ENCODE measurements at places on chromosomes 6 and 20.

GRCh38 chr20:11979306-11979990, 61.8 kb downstream of the BTBD3 start:
- no peak for DNase-seq
- no peak overlapping the region for H3K27ac ChIP-seq
- H3K4me3 ChIP-seq, result no peak overlapping the region
- no peaks in the 10 kb centered on the region for H3K36me3 ChIP-seq
- no peaks in the 10 kb centered on the region for H3K27me3 ChIP-seq

DNA sequence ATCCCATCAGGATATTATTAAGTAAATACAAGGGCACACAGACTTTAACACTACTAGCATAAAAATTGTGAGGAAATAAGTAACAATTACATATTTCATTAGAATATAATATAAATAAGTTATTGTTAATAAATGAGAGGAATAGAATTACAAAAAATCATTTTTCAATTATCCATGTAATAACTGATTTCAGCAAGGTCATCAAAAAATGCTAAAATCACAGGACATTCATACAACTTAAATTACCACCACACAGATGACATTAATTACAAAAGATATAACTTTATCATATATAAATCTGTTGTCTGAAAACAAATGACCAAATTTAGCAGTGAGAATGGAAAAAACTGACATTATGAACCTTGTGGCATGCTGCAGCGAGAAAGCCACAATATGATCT, 37.0 kb downstream of the STX7 start:
- peaks cover 19% of the 10 kb centered on the region for H3K4me1 ChIP-seq
- no peak overlapping the region for H3K4me3 ChIP-seq
- no peaks in the 10 kb centered on the region for H3K27me3 ChIP-seq
- H3K27ac ChIP-seq, result no peak overlapping the region
- peaks cover 23% of the 10 kb centered on the region for H3K36me3 ChIP-seq

- no peaks in the 10 kb centered on the region for H3K27me3 ChIP-seq
- H3K4me1 ChIP-seq, result no peaks in the 10 kb centered on the region
- H3K27ac ChIP-seq, result no peak overlapping the region
- DNase-seq, result no peak
- H3K4me3 ChIP-seq, result no peak overlapping the region
- H3K36me3 ChIP-seq, result no peaks in the 10 kb centered on the region
Measured at GRCh38 chr6:79686707-79687309, 55.7 kb downstream of the SH3BGRL2 start.

DNA sequence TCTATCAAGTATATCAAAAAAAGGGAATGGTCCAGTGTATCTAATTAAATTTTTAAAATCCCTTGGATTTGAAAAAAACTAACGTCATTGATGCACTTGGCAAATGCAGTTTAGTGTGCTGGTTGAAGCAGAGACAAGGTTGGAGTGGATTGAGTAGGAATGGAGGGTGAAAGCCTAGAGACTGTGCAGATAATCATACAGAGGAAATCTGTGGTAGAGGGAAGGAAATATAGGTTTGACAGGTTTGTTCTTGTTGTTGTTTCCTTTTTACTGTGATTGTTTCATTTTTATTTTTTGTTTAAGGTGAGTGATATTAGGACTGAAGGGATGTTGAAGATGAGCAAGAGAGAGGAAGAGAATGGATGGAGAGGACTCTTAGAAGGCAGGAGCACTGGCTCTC, 29.0 kb upstream of the L3MBTL3 start:
- H3K36me3 ChIP-seq, result no peaks in the 10 kb centered on the region
- no peak overlapping the region for H3K27ac ChIP-seq
- DNase-seq, result no peak

GRCh38 chr6:150735341-150735851, 130.1 kb upstream of the MTHFD1L start:
- H3K27me3 ChIP-seq, result no peaks in the 10 kb centered on the region
- no peak overlapping the region for H3K27ac ChIP-seq
- H3K36me3 ChIP-seq, result no peaks in the 10 kb centered on the region

DNA sequence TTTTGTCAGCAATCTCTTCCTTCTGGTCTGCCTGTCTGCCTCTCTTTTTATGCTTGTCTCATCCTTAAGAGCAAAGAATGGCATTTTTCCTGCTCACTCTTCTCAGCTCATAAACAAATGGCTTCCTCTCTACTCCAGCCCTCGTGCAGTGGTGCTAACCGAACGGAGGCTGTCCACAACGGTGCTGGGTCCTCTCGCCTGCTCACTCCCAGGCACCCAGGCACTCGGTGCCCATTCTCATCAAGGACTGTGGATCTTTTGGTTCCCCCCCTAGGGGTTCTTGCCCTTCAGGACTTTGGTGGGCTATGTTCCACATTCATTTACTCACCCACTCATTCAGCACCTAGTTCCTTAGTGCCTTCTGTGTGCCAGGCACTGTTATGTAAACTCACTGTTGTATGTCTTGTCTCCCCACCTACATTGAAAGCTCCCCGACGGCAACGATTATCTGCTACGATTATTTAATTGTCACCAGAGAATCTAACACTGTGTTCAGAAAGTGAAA, 113.9 kb downstream of the FYN start:
- no peak for DNase-seq
- H3K4me1 ChIP-seq, result peaks cover 12% of the 10 kb centered on the region
- H3K27me3 ChIP-seq, result no peaks in the 10 kb centered on the region
- H3K4me3 ChIP-seq, result no peak overlapping the region

DNA sequence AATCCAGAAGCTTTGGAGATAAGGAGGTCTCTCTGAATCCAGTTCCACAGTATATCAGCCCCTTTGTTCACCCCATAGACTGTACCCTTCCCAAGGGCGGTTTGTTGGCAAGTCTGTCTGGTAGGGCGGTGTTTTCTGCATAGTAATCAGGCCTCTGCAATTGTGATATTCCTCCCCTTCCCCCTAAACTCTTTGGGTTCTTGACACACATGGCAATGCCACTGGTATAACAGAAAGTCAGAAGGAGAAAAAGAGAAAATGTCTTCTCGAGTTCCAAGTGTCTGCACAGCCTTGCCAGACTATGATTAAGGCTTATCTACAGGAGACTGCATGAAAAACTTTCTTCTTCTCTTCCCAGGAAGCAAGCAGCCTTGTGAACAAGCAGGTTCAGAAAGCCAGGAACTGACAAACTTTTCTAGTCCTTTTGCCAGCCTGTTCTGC, 45.6 kb downstream of the FOXO3 start:
- peaks cover 91% of the 10 kb centered on the region for H3K4me1 ChIP-seq
- H3K27ac ChIP-seq, result peak overlapping the region; percentile 71
- no peak overlapping the region for H3K4me3 ChIP-seq
- no peak for DNase-seq

DNA sequence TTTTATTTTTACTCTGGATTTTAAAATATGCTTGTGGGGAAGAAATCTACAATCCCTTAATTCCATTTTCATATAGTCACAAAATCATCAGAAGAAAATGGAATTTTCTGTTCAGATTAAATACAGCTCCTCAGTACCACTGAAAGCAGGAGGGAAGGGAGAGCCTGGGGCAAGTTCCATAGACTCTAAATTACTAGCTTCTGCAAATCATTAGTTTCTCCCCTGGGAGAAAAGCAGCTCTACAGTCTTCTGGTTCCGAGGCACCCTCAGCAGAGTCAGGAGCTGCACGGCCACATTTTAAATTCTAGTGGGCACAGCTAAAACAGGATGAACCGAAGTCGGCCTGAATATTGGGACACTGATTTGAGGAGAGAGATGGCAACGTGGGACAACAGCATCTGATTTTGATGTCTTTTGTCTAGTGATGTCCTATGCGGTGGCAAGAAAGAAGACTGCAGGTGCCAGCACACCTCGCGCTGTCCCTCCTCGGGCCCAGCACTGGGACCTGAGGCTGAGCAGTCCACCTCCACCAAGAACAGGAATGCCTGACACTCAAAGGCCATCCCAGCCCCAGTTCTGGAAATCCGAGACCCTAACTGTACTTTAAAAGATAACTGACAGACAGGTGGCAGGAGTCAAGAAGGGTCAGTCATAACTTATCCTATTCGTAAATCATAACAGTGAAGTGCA, 90.7 kb downstream of the FOXC1 start:
- H3K4me3 ChIP-seq, result no peak overlapping the region
- no peak for DNase-seq
- H3K27ac ChIP-seq, result peak overlapping the region; percentile 75
- no peaks in the 10 kb centered on the region for H3K27me3 ChIP-seq
- H3K36me3 ChIP-seq, result no peaks in the 10 kb centered on the region

DNA sequence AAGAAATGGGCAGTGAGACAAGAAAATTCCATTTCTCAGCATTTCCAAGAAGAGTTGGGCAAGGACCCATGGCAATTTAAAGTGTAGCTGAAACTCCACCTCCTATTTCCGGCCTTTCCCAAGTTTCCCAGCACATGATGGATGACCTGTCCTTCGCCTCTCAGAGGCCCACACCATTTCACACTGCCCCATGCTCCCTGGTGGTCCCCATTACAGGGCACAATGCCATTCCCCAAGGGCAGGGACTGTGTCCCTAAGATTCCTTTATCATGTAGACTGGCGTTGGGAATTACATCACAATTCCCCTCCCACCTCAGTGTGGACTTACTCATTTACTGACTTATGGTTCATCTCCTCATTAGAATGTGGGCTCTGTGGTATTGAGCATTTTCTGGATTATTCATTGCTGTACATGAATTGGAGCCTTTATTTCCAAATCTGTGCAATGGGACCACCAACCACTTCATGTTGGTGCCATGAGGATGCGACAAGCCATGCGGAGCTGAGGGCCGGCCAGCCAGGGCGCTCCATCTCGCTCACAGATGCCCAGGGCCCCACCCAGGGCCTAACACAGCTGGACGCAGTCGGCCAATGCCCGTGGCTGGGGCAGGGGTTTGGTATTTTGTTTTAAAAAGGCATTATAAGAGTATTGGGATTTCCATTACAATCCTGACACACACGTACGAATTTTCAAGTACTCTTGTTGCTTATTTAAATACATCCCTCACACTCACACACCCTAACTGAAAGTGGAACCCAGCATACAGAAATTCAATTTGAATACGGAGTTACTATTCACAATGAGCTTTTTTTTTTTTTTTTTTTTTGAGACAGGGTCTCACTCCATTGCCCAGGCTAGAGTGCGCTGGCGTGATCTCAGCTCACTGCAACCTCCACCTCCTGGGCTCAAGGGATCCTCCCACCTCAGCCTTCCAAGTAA, 5.4 kb downstream of the ACSS1 start:
- peaks cover under 1% of the 10 kb centered on the region for H3K36me3 ChIP-seq
- H3K4me3 ChIP-seq, result no peak overlapping the region
- H3K27me3 ChIP-seq, result no peaks in the 10 kb centered on the region
- peaks cover 81% of the 10 kb centered on the region for H3K4me1 ChIP-seq
- peak overlapping the region; percentile 93 for H3K27ac ChIP-seq

DNA sequence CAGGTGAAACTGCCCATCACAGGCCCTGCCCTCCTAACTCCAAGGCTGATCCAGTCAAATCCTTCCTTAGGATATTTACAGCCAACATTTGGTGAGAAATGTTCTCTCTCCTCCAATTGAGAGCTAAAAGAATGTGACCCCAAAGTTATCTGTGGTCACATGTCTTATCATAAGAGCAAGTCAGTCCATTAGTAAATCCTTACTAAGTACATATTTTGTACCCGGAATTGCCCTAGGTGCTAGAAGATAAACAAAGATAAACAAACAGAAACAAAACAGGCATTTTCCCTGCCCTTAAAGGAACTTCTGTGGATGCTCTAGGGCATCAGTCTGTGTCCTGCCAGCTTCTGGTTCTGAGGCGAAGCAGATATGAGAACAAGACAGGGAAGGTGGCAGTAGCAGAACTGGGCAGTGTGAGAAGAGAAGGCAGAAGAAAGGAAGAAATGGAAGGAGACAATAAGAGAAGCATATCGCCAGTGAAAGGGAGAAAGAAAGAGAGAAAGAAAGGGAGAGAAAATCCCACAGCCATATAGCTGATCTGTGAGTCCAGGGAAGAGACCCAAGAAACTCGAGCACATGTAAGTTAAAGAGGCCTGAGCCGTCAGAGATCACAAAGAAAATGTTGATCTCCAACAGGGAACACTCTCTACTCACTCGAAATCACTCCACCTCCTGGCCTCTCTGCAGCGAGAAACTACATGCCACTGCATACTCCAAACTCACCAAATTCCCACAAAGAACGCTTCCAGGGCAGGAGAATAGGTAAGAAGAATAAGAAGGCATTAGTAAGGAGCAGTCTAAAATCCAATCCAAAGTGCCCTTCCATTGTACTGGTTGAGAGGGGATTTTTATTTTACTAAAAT, 41.7 kb downstream of the CDK5RAP1 start:
- no peak overlapping the region for H3K4me3 ChIP-seq
- no peaks in the 10 kb centered on the region for H3K27me3 ChIP-seq
- DNase-seq, result no peak
- H3K36me3 ChIP-seq, result peaks cover 66% of the 10 kb centered on the region
- H3K4me1 ChIP-seq, result no peaks in the 10 kb centered on the region

GRCh38 chr6:35410131-35410530, 42.0 kb upstream of the FANCE start:
- peaks cover 41% of the 10 kb centered on the region for H3K36me3 ChIP-seq
- no peak for DNase-seq
- H3K27ac ChIP-seq, result no peak overlapping the region

DNA sequence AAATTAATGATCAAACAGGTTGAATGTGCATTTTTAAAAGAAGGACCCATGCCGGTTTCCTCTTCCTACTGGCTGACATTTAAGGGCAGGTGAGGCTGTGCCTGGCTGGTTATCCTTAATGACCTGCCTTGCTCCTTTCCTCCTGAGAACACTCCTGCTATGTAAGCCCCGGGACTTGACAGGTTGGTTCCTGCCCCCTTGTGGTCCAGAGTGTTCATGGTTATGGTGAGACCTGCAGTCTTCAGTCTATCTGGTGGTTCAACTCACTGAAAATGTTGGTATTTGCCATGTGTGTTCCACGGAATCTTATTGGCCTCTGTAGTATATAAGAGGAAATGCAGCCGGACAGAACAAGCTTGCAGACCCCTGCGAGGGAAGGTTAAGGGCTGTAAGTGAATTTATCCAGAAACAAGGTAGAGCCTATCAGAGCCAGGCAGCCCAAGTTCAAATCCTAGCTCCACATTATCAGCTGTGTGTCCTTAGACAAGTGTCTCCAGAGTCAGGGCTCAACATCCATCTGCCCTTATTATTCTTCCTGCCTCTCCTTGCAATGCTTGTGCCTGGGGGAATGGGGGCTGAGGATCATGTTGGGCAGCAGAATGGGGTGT, 5.2 kb upstream of the BPIFA3 start:
- no peak for DNase-seq
- no peak overlapping the region for H3K27ac ChIP-seq
- H3K4me1 ChIP-seq, result no peaks in the 10 kb centered on the region
- no peaks in the 10 kb centered on the region for H3K36me3 ChIP-seq
- no peaks in the 10 kb centered on the region for H3K27me3 ChIP-seq
- no peak overlapping the region for H3K4me3 ChIP-seq

DNA sequence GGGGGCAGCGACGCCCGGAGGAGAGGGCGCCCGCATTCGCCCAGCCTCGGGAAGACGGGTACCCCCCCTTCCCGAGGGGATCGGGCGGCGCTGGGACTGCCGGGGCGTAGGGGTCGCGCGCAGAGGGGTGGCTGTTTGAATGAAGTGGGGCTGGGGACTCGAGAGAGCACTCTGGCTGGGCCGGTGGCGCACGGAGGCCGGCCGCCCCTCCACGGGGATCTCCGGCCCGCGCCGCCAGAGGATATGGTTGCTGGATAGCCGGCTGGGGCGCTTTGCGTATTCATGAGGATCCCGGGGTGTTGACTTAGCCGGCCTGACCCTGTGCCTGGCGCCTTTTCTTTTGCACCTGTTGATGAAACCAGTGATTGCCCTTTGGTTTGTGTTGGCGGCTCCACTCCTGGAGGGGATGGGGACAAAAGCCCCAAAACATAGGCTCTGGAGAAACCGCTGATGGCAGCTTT, 469 bp downstream of the SYNJ2 start:
- DNase-seq, result peak; percentile 69
- H3K4me3 ChIP-seq, result peak overlapping the region; percentile 86
- no peaks in the 10 kb centered on the region for H3K27me3 ChIP-seq
- H3K36me3 ChIP-seq, result no peaks in the 10 kb centered on the region
- H3K4me1 ChIP-seq, result peaks cover 42% of the 10 kb centered on the region
